ENCODE measurements at places on chromosomes 7 and 10.

- no peak for DNase-seq
These were observed 41.6 kb downstream of the GPRIN2 start for GRCh38 chr10:46514899-46515298.

GRCh38 chr10:97532935-97533671, 34.4 kb downstream of the UBTD1 start:
- DNase-seq, result no peak

GRCh38 chr7:115340828-115341227, 418.9 kb downstream of the MDFIC start:
- DNase-seq, result no peak

DNA sequence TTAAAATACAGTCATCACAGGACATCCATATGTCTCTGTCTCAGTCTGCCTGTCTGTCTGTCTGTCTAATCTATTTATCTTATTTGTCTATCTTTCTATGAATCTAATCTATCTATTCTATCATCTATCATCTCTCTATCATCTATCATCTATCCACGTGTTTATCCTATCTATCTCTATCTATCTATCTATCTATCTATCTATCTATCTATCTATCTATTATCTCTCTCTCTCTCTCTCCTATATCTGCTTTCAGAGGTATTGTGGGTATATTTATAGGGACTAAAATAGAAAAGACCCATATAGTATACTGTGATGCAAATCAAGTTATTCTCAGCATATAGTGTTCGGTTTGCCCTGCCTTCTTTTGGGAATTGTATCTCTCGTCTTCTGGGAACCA, 167.5 kb downstream of the VPS50 start:
- no peak for DNase-seq

GRCh38 chr7:64774204-64774842, 19.9 kb upstream of the ZNF138 start:
- no peak for DNase-seq

- peak; percentile 93 for DNase-seq
These were observed 57.5 kb upstream of the CREB5 start for GRCh38 chr7:28354601-28355402.

GRCh38 chr7:80705130-80705781, 66.8 kb downstream of the CD36 start:
- DNase-seq, result no peak

DNA sequence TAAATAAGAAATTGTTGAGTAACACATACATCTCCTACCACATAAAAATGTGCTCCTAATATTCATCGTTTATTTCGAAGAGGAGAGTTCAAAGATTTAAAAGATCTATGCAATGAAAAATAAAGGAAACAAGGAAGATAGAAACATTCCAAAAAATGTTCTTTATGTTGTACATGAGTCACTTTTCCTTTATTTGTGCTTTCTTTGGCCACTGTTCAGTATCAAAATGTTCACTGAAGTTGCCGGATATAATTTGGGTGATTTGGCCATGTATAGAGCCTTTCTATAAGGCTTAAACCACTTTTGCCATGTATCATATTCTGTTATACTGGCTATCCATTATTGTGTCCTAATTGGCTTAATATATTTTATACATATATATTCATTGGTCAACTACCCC, 62.9 kb upstream of the PRR15 start:
- DNase-seq, result no peak

GRCh38 chr7:107643407-107643806, 17.2 kb upstream of the SLC26A4 start:
- no peak for DNase-seq

GRCh38 chr10:70296406-70296899, 12.6 kb upstream of the NPFFR1 start:
- DNase-seq, result peak; percentile 96

DNA sequence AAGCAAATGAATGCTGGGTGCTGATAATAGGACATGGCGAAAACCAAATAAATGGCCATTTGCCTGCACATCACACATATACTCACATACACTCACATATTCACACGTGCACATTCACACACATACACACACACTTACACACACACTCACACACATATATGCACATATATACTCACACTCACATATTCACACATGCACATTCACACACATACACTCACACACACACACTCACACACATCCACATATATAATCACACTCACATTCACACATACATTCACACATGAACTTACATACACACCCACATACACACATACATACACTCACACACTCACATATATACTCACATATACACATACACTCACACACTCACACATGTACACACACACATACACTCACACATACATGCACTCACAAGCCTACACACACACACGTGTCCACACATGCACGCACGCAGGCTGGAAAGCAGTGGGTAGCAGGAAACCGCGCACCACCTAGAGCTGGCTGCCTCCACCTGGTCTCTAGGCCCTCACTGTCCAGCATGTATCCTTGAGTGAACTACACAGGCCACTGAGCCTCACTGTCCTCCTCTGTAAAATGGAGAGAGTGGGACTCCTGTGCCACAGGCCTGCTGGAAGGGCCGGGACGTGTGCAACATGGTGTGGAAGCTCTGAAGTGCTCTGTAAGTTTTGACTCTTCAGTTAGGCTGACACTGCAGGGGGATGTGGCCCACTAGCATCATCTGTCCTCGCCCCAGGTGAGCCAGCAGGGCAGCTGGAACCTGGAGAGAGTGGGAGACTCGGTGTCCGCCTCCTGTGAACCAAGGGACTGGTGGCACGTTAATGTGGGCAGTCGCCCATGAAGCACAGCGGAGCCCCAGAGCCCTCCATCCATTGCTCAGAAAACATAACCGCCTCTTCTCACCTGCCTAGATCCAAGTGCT, 14.9 kb downstream of the TMEM72 start:
- DNase-seq, result no peak

GRCh38 chr10:119491966-119492757, 50.4 kb downstream of the RGS10 start:
- no peak for DNase-seq

DNA sequence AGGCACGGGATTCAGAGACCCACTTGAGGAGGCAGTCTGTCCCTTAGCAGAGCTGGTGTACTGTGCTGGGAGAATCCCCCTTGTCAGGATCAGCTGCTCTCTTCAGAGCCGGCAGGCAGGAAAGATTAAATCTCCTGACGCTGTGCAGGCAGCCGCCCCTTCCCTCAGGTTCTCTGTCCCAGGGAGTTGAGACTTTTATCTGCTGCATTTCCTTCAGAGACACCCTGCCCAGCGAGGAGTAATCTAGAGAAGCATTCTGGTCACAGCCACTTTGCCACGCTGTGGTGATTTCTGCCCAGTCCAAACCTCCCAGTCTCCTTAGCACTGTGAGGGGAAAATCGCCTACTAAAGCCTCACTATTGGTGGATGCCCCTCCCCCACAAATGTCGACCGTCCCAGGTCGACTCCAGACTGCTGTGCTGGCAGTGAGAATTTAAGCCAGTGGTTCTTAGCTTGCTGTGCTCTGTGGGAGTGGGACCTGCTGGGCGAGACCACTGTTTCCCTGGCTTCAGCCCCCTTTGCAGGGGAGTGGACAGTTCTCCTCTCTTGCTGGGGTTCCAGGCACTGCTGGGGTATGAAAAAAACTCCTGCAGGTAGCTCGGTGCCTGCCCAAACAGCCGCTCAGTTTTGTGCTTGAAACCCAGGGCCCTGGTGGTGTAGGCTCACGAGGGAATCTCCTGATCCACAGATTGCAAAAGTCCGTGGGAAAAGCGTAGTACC, 265.4 kb downstream of the ZWINT start:
- DNase-seq, result no peak

GRCh38 chr7:107842213-107842612, 39.2 kb upstream of the SLC26A3 start:
- no peak for DNase-seq

- no peak for DNase-seq
These were observed 270.9 kb downstream of the GLRX3 start for GRCh38 chr10:130407052-130407451.

- DNase-seq, result peak; percentile 18
These were observed 2.6 kb upstream of the BMPR1A start for GRCh38 chr10:86753638-86754434.

GRCh38 chr7:101201695-101202602, 1.1 kb upstream of the MOGAT3 start:
- DNase-seq, result peak; percentile 32

DNA sequence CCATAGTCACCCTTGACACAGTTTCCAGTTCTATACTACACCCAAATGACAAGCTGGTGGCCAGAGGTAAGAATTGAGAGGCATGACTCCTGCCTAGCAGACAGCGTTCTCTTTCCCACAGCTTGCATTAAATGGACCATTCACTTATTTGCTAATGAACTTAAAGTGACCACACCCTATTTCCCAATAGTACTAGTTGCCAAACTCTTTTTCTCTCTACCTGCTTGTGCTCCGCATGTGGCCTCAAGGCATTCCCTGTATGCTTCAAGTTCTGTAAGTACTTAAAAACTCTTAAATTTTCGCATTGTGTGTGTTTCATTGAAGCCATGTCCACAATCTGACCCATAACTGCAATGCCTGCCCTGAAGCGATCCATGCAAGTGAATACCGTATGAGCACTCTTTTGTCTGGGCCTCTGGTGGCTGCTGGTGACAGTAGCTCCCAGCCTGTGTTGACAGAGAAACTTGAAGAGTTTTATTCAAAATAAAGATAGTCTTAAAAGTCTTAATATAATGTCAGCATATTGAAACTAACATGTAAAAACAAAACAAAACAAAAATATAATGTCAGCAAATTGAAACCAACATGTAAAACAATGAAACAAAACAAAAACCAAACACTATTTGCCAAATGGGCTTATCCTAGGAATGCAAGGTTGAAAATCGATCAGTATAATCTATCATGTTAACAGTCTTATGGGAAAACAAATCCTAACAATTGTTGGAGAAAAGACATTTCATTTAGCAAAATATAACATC, 73.6 kb downstream of the CCSER2 start:
- DNase-seq, result no peak

GRCh38 chr10:75568450-75569130, 137.2 kb downstream of the LRMDA start:
- no peak for DNase-seq

- peak; percentile 6 for DNase-seq
These were observed 76.2 kb downstream of the INPP5A start for GRCh38 chr10:132613566-132614348.

DNA sequence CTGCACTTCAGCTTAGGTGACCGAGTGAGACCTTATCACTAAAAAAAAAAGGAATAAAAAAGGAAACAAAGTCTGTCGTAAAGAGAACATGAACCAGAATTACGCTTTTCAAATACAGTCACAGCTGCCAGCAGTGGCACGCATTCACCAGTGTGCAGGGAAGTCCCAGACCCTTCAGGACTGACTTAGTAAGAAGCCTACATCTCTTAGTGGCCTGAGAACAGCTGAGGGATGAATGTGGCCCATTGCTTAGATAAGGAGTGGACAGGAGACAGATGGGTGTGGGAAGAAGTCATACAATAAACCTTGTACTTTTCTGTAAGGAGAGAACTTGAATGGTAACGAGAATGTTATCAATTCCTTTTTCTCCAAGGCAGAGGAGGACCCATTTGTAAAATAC, 178.5 kb downstream of the JCAD start:
- DNase-seq, result no peak

GRCh38 chr7:32068411-32069101, 1.7 kb downstream of the PDE1C start:
- DNase-seq, result no peak

- no peak for DNase-seq
These were observed 44.0 kb downstream of the KLHDC10 start for GRCh38 chr7:130114374-130114773.

DNA sequence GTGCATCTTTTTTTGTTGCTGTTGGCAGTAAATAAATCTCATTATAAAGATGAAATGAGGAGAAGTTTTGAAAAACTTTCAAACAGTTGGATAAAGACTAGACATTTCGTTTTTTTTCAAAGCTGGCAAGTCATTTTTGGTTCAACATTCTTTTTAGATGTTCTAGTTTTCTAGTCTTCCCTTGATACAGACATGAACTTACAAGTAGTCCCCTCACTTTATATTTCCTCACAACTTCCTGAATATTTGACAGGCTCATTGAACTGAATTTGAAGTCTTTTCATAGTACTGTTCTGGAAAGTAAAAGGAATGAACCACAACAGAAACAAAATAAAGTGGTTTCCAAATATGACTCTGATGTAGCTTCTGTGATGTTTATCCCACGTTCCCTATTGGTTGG, 134.2 kb downstream of the NRCAM start:
- DNase-seq, result no peak

- DNase-seq, result no peak
These were observed 104.7 kb downstream of the SFMBT2 start for GRCh38 chr10:7306147-7306546.

DNA sequence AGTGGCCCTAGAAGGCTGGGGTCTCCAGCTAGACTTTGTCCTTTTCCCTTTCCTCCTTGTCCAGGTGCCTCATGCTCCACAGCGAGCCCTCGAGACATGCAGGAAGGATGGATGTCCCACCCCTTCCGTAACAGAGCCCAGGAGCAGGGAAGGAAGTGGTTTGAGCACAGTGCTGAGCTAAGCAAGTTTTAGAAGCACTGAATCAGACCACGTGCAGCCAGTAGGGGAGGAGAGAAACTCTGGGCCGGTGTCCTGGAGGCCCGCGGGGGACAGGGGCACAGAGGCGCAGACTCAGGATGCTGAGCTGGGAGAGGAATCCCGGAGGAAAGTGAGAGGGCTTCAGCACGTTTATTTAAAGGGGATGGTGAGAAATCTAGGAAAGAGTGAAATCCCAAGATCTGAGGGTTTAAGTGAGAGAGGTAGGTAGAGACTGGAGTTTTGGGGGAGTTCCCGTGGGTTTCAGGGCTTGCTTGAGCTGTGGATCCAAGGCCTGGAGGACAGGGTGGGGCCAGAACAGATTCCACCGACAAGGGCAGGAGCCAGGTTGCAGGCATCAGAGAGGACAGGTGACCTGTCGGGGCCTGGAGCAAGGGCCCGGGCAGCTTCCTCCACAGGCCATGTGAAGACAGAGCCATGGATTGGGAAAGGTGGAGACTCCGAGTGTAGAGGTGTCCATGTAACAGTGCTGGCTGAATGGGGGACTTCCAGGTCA, 4.4 kb upstream of the IRF5 start:
- DNase-seq, result peak; percentile 58

GRCh38 chr7:99267481-99267840, 5.2 kb upstream of the MYH16 start:
- peak; percentile 39 for DNase-seq

GRCh38 chr10:35661236-35661635, 19.1 kb upstream of the FZD8 start:
- no peak for DNase-seq

DNA sequence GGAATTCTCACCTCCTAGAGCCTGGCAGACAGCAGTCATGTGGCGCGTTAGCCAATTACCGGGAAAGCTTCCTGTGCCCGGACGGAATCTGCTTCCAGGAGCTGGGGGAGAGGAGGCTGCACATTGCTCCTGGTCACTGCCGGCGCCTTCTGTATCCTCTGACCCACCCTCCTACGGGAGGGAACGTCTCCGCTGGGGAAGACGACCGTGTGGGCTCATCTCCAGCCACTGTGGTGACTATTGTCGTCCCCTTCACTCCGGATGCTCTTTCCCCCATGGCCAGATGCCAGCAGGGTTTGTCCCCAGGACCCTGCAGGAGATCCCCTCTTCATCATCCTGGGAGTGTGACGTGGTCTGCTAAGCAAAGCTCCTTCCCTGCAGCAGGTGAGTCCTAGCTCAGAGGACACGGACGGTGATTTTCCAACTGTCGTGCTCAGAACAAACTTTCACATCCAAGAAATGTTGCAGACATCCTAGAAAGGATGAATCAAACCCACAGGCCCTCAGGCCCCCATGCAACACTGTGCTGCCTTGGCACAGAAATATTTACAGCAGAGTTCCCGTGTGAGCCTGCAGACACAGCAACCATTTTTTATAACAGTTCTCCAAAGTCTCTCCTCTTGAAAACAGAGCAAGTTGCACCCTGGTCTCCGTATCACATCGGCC, 29.6 kb upstream of the FAM20C start:
- no peak for DNase-seq

- DNase-seq, result no peak
These were observed 100.7 kb downstream of the HIP1 start for GRCh38 chr7:75637854-75638593.
